Posterior cingulate gyrus (tissue), 11 donors: ENCODE measurements at places on chromosomes 11 and 22.

DNA sequence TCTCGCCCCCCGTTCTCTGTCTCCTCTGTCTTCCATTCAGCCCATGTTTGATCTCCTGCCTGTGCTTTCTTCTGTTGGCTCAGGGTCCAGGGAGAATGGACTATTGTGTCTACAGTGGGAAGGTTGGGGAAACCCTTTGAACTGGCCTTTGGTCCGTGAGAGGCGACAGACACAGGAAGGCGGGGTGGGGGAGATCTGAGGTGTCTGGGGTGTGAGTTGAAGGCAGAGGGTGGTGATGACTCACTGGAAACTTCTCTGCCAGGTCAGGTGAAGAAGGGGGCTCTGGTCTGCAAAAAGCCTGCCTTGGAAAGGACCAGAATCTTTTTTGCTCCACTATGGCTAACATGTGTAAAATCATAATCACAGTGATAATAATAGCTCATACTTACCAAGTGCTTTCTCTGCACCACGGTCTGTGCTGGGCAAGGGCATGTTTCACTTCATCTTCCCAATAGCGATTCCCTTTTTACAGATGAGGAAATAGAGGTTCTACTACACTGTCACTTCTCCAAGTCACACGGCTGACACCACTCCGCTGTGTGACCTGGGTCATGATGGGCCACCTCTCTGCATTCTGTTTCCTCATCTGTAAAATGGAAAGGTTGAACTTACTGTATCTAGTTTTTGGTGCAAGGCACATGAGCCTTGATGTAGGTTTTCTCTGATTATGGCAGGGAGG lies 99.8 kb upstream of the ALX4 start:
- DNase-seq, result no peak

DNA sequence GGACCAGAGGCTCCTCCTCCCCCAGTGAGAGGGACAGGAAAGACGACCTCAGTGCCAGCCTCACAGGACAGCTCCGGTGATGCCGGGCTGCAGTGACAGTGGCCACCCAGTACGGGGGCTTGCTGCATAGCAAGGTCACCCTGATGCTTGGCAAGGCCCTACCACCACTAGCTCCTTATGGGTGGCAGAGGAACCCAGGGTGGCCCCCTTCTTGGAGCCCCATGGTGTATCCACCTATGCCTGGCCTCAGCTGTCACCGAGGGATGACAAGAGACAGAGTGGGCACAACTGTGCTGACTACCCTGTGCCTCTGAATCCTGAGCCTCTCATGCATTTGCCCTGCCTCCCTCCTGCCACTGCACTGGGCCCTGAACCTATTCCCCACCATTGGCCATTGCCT lies 809.2 kb downstream of the TBC1D22A start:
- no peak for DNase-seq

DNA sequence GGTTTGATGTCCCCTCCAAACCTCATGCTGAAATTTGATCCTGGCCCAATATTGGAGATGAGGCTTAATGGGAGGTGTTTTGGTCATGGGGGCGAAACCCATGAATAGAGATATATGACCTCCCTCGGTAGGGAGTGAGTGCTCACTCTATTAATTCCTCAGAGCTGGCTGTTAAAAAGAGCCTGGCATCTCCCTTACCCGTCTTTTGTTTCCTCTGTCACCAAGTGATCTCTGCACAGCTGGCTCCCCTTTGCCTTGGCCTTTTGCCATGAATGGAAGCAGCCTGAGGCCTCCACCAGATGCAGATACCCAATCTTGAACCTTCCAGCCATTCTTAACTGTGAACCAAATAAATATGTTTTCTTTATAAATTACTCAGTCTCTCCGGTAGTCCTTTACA lies 4.5 kb upstream of the CCDC81 start:
- DNase-seq, result no peak

- no peak for DNase-seq
Observed at GRCh38 chr11:113334183-113334582, 19.8 kb downstream of the TTC12 start.

GRCh38 chr11:99238401-99238800 lies 217.7 kb downstream of the CNTN5 start:
- no peak for DNase-seq

DNA sequence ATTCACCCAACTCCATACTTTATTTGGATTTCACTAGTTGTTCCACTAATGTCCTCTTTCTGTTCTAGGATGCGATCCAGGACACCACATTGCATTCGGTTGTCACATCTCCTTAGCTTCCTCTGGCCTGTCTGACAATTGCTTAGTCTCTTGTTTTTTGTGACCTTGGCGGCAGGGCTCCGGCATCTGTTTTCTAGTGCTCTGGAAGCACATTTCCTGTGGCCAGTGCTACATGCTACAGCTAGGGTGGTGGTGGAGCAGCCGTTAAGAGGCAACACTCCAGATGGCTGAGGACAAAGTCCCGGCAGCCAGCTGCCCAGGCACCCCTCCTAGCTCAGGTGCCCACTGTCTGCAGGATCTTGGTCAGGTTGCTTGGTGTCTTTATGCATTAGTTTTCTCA lies 6.8 kb downstream of the STX3 start:
- DNase-seq, result no peak

- no peak for DNase-seq
Observed at GRCh38 chr11:66131937-66132632, 62.0 kb downstream of the PACS1 start.

GRCh38 chr11:43408277-43408676 lies 49.6 kb downstream of the TTC17 start:
- no peak for DNase-seq

DNA sequence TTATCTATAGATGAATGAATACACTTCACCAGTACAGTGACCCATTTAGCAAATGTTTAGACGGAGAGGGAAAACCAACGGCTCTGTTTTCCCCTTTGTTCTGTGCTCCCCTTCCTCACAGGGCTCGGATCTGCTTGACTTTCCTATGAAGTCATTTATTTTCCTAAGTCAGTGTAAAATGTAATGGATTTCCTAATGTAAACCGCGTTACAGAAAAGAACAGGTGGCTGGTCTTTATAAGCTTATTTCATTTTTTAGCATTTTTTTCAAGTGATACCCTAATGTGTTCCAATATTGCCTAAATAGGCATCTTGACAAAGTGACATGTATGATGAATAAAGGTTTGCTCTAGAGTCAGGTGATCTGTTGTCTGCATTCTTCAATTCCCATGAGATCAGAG lies 207.5 kb downstream of the PGR start:
- DNase-seq, result no peak

DNA sequence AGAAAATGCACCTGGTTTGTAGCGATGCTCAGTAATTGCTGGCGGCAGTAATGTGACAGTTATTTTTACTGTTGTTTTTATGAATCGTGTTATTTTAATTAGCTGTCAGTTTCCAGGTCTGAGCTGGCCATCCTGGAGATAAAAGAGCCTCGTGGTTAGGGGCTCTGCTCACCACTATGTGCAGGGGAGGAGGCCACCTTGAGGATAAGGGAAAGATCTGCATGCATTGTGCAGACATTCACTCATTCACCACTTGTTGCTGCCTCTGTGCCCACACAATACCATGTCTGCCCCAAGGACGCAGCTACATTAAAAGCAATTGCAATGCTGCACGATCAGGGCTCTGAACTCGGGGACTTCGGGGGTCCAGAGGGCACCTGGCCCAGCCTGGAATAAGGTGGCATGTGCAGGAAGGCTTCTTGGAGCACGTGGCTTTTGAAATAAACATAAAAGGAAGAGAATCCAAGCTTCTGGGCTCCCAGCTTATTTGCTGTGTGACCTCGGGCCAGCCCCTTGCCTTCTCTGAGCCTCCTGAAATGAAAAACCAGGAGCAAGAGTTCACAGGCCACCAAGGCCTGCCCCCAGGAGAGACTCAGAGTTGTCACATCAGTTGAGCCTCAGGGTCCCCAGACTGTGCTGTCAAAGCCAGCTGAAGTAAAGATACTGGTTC lies 44.7 kb upstream of the SHISAL1 start:
- DNase-seq, result peak; percentile 41

DNA sequence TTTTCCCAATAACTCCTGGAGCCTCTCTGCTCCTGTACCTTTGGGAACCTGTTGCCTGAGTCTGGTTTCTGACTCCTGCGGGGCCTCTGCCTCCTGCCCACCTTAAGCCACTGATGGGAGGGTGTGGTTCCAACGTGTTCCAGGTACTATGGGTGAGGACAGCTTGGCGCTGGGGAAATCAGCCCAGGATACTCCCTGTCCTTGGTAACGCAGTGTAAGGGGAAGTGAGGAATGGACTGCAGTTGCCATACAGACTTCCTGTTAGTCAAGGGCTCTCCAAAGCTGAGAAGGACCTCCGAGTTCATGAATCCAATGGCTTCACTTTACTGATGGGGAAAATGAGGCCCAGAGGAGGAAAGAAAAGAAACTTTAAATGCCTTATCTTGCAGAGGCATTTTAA lies 1.2 kb upstream of the MARK2 start:
- DNase-seq, result peak; percentile 42

DNA sequence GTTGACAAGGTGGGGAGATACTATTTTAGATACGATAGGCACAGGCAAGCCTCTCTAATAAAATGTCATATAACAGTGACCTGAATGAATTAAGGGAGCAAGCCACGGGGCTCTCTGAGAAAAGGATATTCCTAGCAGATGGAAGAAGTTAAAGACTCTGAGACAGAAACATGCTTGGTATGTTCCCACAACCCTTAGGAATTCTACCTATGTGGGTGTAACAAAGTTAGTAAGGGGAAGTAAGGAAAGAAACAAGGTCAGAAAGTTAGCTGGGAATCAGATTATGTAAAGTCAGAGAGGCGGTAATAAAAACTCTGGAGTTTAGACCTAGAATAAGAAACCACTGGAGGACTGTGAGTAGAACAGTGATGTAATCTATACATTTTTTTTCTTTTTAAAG lies 59.7 kb upstream of the GDPD4 start:
- no peak for DNase-seq

GRCh38 chr11:104130161-104130560 lies 33.8 kb downstream of the PDGFD start:
- DNase-seq, result no peak

DNA sequence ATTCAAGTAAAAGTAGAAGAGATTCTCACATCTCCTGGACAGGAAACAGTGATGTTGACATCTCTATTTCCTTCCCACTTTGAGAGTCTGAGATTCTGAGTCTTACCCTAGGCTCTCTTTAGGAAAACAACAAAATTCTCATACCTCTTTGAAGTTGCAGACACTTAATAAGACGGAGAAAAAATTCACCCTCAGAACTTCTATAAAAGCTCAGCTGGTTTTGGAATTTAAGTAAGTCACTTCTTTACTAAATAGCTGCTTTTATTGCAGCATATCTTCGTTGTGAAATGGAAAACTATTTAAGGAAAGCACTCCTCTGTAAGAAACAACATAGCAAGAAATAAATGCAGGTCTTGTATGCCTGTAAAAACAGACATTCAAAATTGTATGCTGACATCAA lies 79.1 kb downstream of the MSANTD4 start:
- no peak for DNase-seq

- DNase-seq, result no peak
Observed at GRCh38 chr11:69392104-69392653, 89.3 kb upstream of the LINC01488 start.

GRCh38 chr22:33597274-33597985 lies 322.8 kb downstream of the LARGE1 start:
- no peak for DNase-seq

DNA sequence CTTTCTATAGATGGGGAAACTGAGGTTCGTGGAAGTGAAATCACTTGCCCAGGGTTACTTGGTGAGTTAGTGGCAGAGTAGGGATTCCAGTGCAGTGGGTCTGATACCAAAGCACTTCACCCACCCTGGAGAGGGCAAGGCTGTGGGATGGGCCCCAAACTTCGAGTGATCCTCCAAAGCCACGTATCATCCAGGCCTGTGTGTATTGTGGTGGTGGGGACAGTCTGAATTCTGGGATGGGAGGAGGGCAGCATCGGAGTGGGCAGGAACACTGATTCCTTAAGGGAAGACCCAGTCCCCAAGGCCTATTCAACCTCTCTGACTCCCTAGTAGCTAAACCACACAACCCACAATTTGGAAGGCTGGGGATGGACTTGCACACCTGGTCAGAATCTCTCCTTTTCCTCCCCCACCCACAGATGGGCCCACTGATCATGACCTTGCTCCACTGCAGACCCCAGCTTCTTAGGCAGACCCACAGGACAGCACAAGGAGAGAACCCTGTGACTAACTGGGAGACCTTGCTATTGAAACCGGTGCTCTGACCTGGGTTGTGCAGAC lies 11.5 kb downstream of the TMPRSS13 start:
- DNase-seq, result no peak

DNA sequence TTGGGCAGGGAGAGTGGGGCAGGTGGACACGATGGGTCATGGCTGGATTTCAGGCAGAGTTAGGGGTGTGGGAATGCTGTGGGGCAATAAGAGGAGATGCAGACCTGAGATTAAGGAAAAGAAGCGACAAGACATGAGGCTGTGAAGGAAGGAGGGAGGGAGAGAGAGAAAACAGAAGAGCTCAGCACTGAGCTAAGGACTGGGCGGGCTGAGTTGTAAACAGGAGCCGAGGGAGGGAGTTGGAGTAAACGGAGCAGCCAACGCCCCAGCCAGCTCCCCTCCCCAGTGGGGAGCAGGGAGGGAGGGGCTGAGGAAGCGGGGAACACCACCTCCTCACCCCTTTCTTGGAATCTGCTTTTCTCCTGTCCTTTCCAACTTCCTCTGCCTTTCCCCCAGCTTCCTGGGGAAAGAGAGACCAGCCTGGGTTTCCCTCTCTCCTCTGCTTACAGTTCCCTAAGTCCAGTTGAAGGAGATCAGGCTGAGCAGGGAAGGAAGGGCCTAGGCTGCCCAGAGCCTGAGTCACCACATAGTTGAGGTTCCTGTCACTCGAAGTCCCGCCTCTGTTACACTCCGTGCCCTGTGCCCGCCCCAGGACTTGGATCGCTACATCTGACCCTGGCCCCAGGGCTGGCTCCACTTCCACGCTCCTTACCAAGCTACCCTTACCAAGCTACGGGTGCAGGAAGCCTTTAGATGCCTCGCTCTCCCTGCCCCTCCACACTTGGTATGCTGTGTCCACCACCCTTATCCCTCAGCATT lies 6.7 kb upstream of the AHNAK start:
- no peak for DNase-seq

DNA sequence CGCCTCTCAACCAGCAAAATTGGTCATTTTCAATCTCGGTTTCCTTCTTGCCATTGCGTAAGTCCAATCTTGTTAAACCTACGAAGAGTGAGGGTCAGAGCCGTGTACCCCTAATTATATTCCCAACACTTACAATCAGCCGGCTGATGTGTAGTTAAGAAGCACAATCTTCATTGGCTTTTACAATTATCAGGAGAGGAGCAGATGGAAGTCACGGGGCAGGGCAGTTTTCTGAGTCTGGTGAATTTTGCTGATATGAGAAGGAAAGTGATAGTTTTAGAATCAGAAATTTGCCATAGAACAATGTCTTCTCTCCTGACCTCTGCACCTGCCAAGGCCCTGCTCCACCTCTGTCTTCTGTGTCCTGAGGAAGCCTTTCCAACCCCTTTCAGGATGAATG lies 35.0 kb upstream of the ATXN10 start:
- no peak for DNase-seq

DNA sequence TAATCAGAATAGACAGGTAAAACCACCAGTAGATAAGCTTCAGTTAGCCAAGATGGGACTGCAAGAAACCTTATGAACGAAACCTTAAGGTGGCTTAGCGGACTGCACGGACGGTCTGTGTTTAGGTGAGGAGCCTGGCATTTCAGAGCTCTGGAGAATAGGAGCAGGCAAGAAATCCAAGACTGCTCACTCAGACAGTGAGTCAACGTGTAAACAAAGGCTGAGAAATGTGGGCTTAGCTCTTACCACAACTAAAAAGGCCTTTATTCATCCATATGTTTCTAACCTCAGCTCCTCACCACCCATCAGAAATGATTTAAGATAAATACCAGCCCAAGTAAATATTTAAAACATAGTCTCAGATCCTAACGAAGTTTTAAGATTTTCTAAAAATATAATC lies 657.7 kb downstream of the OPCML start:
- DNase-seq, result no peak

- no peak for DNase-seq
Observed at GRCh38 chr22:40721266-40721665, 42.0 kb downstream of the MCHR1 start.
